Cortex of kidney (tissue), 1 donor: ENCODE measurements at places on chromosomes 6 and 20.

- DNase-seq, result no peak
Measured at GRCh38 chr20:45886590-45887345, 654 bp downstream of the SPATA25 start.

- no peak for DNase-seq
Measured at GRCh38 chr6:13428583-13429405, 58.6 kb downstream of the GFOD1 start.

DNA sequence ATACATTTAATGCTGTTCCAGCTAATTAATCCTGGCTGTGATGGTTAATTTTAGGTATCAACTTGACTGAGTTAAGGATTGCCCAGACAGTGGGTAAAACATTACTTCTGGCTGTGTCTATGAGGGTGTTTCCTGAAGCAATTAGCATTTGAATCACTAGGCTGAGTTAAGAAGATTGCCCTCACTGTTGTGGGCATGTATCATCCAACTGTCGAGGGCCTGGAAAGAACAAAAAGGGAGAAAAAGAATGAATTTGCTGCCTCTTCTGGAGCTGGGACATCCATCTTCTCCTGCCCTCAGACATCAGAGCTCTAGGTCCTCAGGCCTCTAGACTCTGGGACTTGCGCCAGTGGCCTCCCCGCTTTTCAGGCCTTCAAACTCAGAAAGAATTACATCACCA, 34.3 kb downstream of the SDHAF4 start:
- DNase-seq, result no peak

DNA sequence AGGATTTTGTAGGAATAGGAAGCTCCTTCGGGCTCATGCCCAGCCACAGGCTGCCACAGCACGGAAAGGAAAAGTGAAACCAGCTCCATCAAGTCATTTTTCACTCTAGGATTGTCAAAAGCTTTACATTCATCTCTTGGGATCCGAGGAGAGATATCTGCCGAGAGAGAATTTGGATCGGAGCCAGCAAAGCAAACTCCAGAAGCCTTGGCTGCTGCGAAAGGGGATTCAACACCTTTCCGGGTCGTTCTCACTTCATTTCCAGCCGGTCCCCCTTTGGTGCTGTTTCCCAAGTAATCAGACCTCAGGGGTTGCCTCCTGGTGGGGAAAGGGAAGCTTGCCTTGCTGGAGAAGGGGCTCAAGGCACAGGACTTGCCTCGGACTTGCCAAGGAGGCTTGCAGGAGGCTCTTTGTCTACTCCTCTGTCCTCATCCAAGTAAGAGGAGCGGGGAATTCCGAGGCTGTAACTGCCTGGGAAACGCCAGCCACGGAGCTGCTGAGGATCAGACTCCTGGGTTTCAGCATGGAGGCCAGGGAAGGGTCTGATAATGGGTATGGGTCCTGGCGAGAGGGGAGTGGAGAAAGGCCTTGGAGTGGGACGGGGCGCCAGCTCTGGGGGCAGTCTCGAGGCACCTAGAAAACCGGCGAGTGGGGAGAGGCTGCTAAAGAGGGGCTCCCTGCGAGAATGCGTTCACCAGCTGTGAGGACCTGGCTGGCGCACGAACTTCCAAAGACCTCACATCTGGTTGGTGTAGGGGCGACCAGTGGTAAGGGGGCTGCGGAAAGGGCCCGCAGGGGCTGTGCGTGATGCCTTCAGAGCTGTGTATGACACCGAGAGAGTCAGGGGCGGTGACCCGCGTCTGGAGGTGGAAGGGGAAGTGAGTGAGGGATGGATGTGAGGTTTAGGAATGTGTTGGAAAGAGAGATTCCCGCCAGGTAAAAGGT, 702 bp downstream of the ETV7 start:
- no peak for DNase-seq

DNA sequence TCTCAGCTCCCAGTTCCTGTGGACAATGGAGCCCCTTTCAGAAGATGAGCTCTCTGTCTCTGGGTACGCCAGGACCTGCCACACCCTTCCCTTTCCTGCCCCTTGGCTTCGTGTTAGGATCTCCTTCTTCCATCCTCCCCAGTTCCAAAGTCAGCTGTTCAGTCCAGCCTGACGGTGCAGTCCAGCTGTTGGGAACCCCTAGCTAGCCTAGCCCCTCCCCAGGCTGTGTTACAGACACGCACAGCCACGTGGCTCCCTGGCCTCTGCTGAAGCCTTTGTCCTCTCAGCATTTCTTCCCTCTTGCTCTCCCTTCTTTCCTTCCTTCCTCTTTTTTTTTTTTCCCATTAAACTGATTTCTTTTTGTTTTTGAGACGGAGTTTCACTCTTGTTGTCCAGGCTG, 12.4 kb upstream of the TFAP2C start:
- DNase-seq, result no peak

GRCh38 chr6:74690365-74690764, 515.5 kb downstream of the COL12A1 start:
- DNase-seq, result no peak

DNA sequence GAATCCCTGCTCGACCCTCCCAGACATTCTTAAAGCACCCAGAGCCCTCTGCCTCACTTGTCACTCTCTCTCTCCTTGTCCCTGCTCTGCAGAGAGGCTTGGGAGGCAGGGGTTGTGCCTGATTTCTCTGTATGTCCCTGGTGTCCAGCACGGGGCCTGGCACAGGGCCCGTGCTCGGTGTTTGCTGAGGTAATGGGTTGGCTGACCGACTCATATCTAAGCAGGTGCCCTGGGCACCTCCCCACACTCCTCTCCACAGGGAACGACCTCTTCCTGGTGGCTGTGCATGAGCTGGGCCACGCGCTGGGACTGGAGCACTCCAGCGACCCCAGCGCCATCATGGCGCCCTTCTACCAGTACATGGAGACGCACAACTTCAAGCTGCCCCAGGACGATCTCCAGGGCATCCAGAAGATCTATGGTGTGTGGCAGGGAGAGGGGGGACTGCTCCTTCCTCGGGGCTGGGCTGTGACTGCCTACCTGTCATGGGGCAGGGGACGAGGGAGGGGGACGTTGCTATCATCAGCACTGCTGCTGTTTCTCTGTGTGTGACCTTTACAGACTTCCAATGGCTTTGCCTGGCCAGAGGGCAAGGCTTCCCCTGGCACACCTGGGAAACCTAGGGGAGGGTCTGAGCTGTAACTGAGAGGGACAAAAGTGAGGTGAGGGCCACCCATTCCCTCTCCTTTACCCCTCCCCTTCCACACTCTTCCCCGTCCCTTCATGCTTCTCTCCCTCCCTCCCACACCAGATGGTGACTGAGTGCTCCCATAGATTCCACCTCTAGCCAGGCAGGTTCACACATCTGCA, 14.2 kb downstream of the MMP24OS start:
- DNase-seq, result no peak

DNA sequence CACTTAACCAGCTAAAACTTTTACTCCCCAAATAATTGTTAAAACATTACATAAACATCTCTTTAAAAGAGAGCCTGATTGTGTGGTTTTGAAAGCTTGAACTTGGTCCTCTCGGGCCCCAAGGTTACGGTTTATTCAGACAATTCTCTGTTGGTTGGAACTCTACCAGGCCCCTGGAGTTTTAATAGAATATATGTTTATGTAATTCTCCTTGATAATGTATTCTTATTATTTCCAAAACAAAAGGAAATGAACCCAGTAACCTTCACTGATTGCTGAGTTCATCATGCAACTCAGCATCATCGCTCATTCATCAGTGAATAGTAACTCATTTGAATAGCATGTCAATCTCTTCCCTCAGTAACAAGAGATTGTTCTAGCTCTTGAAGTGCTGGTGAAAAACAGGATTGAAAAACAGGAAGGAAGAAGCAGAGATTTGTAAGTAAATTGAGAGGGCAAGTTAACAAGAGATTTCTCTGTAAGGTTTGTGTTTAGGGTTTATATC, 464.5 kb upstream of the MARCKS start:
- no peak for DNase-seq

- DNase-seq, result no peak
Measured at GRCh38 chr20:23106271-23106851, 20.2 kb upstream of the CD93 start.

GRCh38 chr6:170030821-170031471, 259.9 kb downstream of the DLL1 start:
- no peak for DNase-seq

- no peak for DNase-seq
Measured at GRCh38 chr6:134574491-134574890, 256.6 kb upstream of the SGK1 start.

DNA sequence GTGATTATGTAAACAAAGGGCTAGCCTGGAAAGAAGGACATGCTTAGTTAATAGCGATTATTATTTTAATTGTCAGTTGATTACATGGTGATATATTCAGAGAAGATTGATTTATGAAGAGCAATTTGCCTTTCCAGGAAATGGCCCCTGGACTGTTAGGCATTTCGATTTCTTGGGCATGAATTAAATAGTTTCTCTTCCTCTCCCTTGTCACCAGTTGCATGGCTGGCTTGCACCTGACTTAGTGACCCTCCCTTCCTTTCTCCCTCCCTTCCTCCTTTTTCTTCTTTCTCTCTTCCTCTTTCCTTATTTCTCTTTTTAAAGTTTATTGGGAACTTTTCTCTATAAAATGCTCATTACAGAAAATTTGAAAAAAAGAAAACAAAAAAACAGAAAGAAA, 235.4 kb downstream of the CDC5L start:
- no peak for DNase-seq

DNA sequence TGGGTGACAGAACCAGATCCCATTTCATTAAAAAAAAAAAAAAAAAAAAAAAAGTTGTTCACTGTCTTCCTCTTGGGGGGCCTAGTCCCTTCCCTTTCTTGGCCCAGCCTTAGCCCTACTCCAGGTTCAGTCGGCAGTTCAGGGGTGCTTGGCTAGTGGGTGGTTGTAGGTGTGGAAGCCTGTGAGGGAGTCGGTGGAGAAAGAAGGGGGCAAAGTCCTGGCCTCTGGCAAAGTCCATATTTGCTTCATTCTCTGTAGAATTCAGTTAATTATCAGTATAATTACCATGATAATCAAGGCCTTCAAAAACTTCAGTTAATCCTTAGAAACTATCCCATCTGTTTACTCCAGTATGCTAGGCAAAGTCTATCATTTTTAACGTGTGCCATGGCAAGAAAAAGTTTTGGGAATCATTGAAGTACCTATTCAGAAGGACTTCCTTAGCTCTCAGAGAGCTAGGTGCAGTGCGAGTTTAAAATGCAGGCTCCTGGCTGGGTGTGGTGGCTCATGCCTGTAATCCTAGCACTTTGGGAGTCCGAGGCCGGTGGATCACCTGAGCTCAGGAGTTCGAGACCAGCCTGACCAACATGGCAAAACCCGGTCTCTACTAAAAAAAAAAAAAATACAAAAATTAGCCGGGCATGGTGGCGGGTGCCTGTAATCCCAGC, 205.7 kb upstream of the ARG1 start:
- no peak for DNase-seq

- DNase-seq, result no peak
Measured at GRCh38 chr20:57655809-57656155, 35.6 kb upstream of the ZBP1 start.

DNA sequence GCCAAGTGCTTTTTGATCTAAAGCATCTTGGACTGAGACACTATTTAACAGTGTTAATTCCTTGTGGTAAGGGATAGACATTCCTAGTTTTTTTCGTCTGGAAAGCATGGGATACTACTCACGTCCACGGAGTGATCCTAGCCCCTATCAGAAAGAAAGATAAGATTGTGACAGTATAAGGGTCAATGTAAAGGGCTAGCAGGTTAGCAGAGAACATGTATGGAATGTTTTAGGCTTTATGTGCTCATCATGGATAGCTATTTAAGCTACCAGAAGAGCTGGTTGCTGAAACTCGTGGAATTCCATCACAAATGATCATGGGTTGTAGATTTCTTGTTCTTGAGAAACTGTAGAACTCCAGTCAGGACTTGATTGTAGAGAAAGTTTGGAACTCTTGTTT, 32.1 kb downstream of the CYB5R4 start:
- DNase-seq, result no peak

DNA sequence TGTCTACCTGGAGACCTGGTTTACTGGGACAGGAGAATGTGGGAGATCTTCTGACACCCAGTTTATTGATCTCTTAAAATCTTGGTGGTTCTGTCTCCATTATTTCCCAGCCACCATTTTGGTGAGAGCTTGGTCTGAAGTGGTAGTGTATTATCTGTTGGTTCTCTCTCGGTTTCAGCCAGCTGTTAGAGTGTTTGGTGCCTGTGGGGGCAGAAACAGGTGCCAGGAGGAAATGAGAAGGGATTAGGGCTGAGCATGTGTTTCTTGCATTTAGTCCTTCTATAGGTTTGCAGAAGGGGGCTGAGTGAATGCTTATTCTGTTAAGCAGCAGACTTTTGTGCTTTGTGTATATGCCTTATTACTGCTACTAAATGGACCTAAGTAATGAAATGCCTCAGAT, 9.6 kb downstream of the JARID2 start:
- no peak for DNase-seq

- no peak for DNase-seq
Measured at GRCh38 chr6:136640132-136640915, 90.1 kb upstream of the MAP7 start.

DNA sequence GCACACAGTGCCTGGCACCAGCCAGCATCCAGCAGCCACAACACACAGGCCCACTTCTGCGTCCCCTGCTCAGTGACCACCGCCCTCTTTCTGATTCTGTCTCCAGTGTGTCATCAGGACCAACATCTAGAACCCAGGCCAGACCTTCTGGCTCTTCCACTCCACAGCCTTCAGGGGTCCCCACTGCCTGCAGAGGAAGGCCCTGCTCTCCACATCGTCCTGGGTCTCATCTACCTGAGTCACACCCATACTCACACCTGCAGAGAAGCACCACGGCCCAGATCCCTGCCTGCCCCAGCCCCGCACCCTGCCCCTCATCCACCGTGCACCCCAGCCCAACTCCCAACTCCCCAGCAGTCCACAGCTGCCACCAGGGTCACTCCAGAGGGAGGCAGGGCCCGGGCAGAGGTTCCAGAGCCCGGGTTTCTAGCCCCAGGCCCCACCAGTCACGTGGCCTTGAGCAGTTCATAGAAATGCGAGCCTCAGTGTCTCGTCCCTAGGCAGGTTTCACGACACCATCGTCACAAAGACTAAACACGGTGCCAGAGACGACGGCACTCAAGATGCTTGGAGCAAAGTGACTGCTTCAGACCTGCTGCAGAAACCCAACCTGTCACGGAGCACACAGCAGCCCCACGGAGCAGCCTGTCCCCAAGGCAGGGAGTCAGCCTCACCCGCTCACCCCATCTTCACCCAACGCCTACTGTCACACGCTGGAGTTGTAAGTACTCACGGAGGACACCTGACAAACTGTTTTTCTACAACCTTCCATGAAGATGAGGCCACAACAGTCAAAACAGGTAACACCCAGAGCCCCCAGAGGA, 16.1 kb downstream of the TAF4 start:
- no peak for DNase-seq
